RPMI7951 (cell line): ENCODE measurements at places on chromosomes 12 and 14. TPM values are rescaled to one million over a fixed set of nuclear protein-coding genes. Genes with fewer than 3 reads are reported as not detected.

Gene SLCO1C1
- not detected in 2 replicates for total RNA-seq

Gene VDR
- 17.4 and 22.9 TPM in 2 replicates for total RNA-seq

DNA sequence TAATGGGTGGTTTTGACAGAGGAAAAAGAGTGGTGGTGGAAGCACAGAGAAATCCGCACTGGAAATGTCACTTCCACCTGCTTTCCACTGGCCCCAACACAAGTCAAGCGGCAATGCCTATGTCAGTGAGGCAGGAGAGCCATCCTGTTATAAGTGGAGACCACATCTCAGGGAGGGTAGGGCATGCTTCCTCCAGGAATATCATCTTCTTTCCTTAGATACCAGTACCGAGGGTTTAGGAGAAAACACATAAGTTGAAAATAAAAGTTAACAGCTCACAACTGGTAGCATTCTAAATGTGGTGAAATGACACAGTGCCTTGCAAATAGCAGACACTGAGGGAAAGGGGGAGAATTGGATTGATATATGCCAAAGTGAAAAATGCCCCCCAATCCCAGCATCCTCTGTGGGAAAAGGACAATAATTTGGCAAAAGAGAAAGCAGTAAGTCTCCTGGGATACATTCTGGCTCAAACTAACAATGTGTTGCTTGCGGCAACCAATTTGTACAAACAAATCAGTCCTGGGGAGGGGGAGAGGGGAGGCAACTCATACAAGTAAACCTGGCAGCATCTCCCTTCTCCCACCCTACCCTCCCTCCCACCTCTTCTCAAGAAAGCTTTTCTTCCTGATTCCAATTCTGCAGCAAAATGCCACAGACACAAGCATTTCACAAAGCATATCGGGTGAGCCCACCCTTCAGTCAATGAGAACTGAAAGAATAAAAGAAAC, 57.1 kb downstream of the STON2 start:
- no peak for DNase-seq

Gene ASB2
- total RNA-seq: 0.36 and 0.78 TPM in 2 replicates

Gene LRP1-AS
- not detected in 2 replicates for total RNA-seq

- DNase-seq: no peak
Measured at GRCh38 chr12:127670796-127671195, 596.2 kb upstream of the TMEM132C start.
